ENCODE measurements at places on chromosomes 12 and 14. TPM values are rescaled to one million over a fixed set of nuclear protein-coding genes. Genes with fewer than 3 reads are reported as not detected.

GRCh38 chr12:128660532-128661225 is 163.1 kb downstream of the SLC15A4 start:
- no peak for DNase-seq

DNA sequence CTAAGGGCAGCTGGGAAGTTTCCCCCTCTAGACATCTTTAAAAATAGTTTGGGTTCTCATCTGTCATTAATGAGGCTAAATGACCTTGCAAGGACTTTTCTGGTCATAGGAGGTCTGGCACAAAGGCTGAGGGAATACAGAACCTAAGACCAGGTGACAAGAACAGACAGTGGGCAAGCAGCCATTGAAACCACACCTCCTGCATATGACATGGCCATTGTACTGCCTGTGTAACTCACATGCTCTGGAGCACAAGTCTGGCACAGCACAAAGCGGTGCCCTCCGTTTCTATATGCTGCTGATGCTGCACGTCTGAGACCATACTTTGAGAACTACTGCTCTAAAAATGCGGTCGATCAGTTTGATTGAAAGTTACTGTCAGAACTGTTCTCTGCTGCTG is 143.3 kb downstream of the APAF1 start:
- no peak for DNase-seq

- DNase-seq = peak; percentile 65
Measured at GRCh38 chr12:128449146-128449894, 182.3 kb downstream of the TMEM132C start.

GRCh38 chr14:95871531-95871930 is 5.1 kb upstream of the TUNAR start:
- DNase-seq = no peak

Gene ANKS1B
- 2.2 TPM for total RNA-seq

Gene CYP27B1
- total RNA-seq = 0.36 TPM

Gene SLC2A13
- 12.3 TPM for total RNA-seq

Gene RIC8B
- 14.4 TPM for total RNA-seq

Gene TGM1
- 0.36 TPM for total RNA-seq

Measured in osteoblast (primary cell).